ENCODE measurements at places on chromosomes 5 and 9.

- no peak for DNase-seq
Measured at GRCh38 chr9:136211441-136212344, 6.8 kb upstream of the LHX3 start.

DNA sequence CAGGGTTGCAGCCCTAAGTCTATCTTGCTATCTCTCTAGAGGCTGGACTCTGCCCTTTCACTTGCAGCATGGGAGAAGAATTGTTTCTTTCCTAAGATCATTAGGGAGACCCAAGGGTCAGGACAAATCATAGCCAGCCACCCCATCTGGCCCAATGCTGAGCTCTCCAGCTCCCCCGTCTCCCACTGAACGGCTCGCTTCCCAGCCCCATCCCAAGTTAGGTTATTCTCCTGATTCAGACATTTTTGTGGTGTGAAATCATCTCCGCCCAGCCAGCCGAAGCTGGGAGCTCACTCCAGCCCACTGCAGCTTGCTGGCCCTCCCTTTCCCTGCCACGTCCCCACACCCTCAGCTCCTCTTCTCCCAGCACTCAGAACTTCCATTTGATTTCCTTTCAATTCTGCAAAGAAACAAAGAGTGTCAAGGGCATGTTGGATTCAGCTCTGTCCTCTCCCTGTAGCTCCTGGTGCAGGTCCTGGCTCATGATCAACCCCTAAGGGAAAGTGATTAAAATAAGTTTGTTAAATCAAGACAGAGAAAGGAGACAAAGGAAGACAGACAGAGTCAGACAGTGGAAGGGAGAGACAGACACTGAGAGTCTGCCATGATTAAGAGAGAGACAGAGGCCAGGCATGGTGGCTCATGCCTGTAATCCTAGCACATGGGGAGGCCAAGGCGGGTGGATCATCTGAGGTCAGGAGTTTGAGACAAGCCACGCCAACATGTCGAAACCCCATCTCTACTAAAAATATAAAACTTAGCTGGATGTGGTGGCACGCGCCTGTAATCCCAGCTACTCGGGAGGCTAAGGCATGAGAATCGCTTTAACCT, 12.6 kb upstream of the SPARC start:
- no peak for DNase-seq

DNA sequence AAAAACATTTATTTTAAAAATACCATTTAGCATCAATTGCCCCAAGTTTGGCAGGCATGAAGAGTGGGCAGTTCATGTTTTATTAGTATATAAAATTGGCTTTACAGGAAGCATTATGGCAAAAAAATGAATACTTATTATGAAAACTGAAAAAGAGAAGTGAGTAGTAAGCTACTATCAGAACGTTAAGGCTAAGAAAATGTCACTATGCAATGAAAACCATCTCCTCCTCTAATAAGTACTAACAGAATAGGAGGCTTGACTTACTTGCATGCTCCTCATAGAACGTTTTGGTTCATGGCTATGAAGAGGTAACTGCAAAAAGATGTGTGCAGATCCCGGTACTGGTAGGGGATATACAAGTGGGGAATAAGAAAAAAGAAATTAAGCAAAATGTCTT, 23.6 kb downstream of the TICAM2 start:
- no peak for DNase-seq

GRCh38 chr9:107348836-107349235, 65.8 kb downstream of the RAD23B start:
- no peak for DNase-seq

DNA sequence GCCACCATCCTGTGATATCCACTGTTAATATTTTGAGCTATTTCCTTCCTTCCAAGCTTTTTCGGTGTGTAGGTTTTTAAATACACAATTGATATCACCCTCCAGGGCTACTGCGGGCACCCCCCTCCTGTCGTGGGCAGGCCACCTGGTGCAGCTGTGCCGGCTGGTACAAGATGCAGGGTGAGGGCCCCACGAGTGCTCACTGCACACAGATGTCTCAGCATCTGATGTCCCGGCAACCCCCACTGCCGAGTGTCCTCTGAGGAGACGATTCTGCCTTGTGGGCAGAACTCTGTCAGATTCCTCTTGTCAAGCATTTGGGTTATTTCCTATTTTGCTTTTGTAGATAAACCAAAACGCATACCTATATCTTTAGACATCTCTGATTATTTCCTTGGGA, 25.1 kb downstream of the CACNA1B start:
- DNase-seq, result no peak

DNA sequence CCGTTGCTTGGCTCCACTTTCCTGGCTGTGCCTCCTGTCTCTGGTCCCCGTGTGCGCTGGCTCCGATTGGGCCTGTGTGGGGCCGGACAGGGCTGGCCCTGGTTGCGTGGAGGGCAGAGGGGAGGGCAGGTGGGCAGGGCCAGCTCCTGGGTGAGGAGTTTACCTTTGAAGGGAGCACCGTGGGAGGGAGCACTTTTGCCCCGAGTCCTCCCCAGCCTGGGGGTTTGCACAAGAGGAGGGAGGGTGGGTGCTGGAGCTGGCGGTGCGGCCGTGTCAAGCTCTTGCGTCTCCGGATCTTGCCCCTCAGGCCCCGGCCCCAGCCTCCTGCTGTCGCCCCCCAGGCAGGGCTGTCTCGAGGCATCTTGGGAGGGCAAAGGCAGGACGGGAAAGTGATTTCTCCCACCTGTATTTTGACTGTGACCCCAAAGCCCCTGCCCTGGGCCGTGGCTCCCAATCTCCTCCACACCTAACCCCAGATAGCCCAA, 48.3 kb upstream of the EXOC3 start:
- no peak for DNase-seq

DNA sequence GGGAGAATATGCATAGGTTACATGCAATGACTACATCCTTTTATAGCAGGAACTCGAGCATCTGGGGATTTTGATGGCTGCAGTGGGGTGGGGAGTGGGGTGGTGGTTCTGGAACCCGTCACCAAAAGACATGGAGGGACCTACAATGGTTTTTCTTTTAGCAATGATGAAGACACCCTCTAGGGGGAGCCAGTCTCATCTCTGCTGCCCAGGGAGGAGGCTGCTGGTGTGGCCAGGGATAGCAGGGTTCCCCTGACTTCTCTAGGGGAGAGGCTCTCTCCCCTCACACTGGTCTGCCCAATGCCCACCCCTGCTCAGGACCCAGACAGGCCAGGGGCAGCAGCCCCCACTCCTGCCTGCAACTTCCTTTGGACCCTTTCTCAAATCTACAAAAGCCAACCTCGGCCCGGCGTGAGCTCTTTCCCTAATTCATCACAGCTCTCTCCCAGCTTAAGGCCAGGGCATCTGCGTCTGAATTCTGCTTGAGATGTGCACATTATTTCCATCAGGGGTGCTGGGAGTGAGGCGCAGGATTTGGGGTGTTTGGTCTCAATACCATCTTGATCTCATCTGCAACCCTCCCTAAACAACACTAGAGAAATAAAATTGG, 73.6 kb upstream of the RETREG1 start:
- no peak for DNase-seq

DNA sequence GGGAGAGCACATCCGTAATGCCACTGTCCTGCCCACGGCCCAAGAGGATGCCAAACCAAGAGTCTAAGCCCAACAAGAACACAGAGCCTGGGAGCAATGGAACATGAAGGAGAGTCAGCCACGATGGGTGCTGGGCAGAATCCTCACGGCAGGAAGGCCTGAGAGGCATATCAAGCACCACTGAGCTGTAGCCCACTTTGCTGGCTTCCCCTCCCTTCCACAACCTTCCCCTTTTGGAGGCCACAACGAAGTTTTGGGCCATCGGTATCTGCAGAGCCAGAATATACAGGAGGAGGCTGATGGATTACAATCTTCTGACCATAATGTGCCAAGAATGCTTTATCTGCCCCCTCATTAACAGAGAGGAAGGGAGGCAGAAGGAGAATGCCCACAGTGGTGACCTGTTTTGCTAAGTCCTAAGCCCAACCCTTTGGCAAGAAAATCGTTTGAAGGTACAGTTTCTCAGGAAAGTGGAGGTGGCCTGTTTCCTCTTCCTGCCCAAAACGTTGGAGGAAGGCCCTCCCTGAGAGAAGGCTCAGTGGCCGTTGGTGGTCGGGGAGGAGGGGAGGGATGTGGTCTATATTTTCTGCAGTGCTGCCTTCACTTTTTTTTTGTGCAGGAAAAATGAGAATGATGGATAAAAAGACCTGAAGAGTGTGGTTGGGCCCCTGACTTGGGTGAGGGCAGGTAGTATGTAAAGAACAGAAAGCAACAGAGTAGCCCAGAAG, 26.2 kb downstream of the MACROH2A1 start:
- DNase-seq, result no peak

GRCh38 chr5:2861605-2862004, 110.1 kb upstream of the IRX2 start:
- DNase-seq, result no peak

- DNase-seq, result no peak
Measured at GRCh38 chr9:111621895-111622480, 9.1 kb upstream of the DNAJC25 start.

GRCh38 chr9:34158362-34158869, 20.4 kb upstream of the UBAP1 start:
- DNase-seq, result no peak

DNA sequence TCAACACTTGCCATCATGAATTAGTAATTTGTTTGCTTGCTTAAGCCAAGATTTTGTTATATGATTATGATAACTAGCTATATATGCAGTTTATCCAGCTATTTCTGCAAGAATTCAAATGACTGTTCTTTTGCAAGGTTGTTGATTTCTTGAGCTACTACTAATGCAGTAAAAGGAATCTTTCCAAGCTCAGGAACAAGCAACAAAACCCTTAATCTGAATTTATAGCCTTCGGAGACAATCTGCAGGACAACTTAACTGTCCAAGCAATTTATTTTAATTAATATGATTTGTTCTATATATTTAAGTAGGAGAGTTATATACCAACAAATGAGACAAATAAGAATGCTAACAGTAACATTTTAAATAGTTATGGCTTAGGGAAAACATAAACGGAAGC, 426.8 kb upstream of the POU5F2 start:
- DNase-seq, result no peak

DNA sequence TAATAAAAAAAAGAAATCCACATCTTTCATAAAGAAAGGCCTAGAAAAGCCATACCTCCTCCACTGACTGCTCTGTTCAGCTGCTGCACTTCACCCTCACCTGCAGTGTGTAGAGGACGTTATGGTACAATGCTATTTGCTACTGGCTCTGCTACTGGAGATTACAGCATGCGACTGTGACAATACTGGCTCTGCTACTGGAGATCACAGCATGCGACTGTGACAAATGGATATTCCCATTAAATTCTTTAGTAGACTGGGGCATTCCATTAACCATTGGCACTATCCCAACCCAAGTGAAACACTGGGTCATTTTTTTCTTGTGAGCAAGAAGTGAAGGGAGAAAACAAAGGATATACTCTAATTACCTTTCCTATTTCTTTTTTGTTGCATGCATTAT, 1063.5 kb upstream of the DMAC1 start:
- DNase-seq, result no peak

GRCh38 chr5:99936911-99937310, 598.3 kb upstream of the FAM174A start:
- no peak for DNase-seq

DNA sequence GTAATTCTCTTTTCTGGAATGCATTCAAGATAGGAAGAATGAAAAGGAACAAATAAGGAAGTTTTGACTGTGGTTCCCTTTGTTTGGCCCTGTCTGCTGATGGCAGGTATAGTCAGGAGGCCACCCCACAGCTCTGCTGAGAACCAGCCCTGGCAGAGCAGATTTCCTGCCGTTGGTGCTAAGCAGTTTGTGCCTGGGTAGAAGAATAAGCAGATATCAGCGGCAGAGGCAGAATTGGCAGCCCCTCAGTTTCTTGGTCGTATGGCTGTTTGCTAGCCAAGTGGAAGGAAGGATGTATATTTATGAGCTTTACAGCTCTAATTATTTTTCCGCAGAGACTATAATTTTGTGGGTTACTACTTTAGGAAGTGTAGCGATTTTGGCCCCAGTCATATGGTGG, 310.2 kb upstream of the RFX3 start:
- no peak for DNase-seq

DNA sequence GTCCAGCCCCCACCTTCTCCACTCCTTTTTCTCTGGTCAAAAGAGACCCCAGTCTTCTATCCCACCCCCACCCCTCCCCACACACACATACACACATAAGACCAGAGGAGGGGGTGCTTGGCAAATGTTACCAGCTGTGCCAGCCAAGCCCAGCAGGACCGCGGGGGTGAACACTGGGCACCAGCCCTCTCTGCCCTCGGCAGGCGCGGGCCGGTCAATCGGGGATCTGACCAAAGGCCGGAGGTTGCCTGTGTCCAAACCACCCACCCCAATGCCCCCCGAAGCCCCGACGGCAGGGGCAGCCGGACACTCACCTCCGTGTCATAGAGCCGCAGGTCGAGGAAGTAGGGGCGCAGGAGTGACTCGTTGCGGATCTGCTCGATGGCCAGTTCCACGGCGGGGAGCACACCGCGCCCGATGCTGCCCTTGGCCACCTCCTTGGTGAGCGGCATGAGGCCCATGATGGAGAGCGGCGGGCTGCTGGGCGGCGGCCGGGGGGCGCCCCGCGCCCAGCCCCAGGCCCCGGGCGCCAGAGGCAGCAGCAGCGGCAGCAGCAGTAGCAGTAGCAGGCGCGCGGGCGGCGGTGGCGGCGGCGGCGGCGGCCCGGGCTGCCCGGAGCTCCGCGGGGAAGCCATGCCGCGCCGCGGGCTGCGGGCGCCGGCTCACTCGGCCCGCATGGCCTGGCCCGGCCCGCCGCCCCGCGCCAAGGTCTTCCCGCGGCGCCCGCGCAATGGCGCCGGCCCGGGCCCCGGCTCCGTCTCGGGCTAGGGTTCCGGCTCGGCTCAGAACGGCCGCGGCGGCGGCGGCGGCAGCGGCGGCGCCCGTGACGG, 417 bp downstream of the GABBR2 start:
- DNase-seq, result no peak

GRCh38 chr9:7601739-7602138, 197.8 kb downstream of the DMAC1 start:
- no peak for DNase-seq

GRCh38 chr5:169874621-169875020, 105.7 kb downstream of the INSYN2B start:
- no peak for DNase-seq

DNA sequence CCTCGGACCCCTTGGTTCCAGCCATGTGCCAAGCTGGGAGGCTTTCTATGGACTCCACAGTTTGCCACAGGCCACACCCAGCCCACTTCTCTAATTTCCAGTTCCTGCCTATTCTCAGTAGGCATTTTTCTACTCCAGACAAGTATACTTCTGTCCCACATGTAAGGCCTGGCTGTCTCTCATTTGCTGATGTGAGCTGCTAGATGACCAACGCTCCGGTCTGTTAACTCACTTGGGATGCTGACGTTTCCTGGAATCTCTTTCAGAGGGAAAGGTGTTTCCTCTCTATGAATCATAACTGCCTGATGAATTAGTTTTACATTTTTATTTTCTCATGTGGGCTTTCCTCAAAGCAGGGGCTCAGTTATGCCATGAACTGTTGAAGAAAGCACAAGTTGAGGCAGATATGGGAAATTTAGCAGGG, 36.3 kb downstream of the ERGIC1 start:
- no peak for DNase-seq

DNA sequence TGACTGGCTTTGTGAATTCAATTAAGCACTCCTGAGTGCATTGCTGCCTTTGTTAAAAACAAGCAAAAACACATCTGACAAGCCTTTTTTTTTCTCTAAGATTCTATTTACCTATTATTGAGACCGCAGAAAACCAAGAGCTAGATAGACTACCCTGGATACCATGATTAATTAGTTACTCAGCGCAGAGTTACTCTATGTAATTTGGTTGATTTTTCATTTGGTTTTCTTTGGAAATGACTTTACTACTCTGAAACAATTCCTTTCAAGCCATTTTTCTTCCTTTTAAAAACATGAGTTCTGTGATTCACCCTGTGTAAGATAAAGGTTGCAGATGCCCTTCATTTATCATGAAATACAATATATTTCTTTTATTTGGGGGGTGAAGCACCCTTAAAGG, 421.6 kb upstream of the PIK3R1 start:
- no peak for DNase-seq

Data from stimulated activated CD8-positive, alpha-beta memory T cell treated with anti-CD3 and anti-CD28 coated beads, Interleukin-2, amount 100 ng/mL, for 1 hour (primary cell).